ENCODE measurements at places on chromosomes 4 and X. TPM values are rescaled to one million over a fixed set of nuclear protein-coding genes. Genes with fewer than 3 reads are reported as not detected.

Gene GLRA2
- total RNA-seq, result not detected

Gene FDCSP
- not detected for total RNA-seq

Gene PRKG2
- total RNA-seq, result 4.6 TPM

Gene CD38
- total RNA-seq, result 0.14 TPM

Gene HAND2
- total RNA-seq, result 79.9 TPM

Gene UGT2A1
- not detected for total RNA-seq

Gene VEGFD
- 0.46 TPM for total RNA-seq

Gene FGFR3
- 1.6 TPM for total RNA-seq

Gene SHROOM4
- 0.28 TPM for total RNA-seq

Gene STBD1
- total RNA-seq, result 7.0 TPM

Gene HSFX4
- total RNA-seq, result not detected

Gene RTL5
- 1.6 TPM for total RNA-seq

Gene HTRA3
- 10.4 TPM for total RNA-seq

Gene HPSE
- 0.83 TPM for total RNA-seq

Gene MXRA5
- 21.1 TPM for total RNA-seq

Gene CTAG1B
- not detected for total RNA-seq

Gene CXCL6
- total RNA-seq, result 66.7 TPM

Gene DYNLT3
- 47.8 TPM for total RNA-seq

Gene PPP3CA
- 65.6 TPM for total RNA-seq

Gene NEK1
- 7.4 TPM for total RNA-seq

Gene BEX1
- 0.92 TPM for total RNA-seq

Gene PDGFC
- 31.6 TPM for total RNA-seq

Gene ASMT
- not detected for total RNA-seq
